ENCODE measurements at places on chromosomes 1 and 21.

- H3K27ac ChIP-seq: no peak overlapping the region
- no peaks in the 10 kb centered on the region for H3K27me3 ChIP-seq
- no peak overlapping the region for H3K4me3 ChIP-seq
- DNase-seq: no peak
These were observed 105.3 kb downstream of the BCAR3 start for GRCh38 chr1:93576346-93576745.

DNA sequence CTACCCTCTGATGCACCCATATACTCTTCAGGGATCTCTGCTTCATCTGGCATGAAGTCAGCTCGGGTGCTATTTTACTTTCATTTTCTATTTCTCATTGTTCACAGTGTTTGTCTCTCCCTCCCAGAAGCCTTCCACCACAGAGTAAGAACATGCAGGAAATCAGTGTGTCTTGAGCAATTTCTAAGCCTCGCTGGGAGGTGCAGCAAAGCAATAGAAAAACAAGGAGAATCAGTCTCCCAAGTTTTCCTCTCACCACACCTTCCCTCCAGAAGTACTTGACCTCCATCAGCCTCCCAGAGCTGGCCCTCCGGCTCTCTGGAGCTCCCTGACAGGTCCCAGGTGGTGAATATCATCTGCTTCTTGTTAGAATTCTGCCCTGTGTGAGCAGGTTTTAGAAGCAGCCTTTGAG lies 594.7 kb upstream of the CAMK1G start:
- H3K4me1 ChIP-seq: peaks cover 19% of the 10 kb centered on the region
- peak overlapping the region; percentile 77 for H3K27ac ChIP-seq
- H3K36me3 ChIP-seq: no peaks in the 10 kb centered on the region
- H3K4me3 ChIP-seq: peak overlapping the region; percentile 67
- peaks cover 13% of the 10 kb centered on the region for H3K27me3 ChIP-seq

GRCh38 chr1:17168091-17168876 lies 36.6 kb upstream of the PADI1 start:
- H3K4me3 ChIP-seq: no peak overlapping the region
- H3K27ac ChIP-seq: no peak overlapping the region
- H3K36me3 ChIP-seq: no peaks in the 10 kb centered on the region
- peaks cover 16% of the 10 kb centered on the region for H3K27me3 ChIP-seq
- no peaks in the 10 kb centered on the region for H3K4me1 ChIP-seq

DNA sequence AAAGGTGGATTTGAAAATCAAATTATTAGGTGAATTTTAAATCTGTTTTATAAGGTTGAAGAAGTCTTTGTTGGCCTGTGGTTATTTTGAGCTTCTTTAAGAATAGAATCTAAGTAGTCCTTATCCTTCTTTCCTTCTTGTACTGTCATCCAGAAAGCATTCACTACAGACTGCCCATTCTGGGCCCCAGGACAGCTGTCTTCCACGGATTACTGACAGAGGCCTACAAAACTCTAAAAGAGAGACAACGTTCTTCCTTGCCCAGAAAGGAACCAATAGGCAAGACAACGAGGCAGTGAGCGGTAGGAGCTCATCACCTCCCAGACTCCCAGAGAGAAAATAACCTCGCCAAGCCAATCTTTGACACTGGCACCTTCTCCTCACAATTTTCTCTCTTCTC lies 24.4 kb upstream of the PIGC start:
- H3K27me3 ChIP-seq: peaks cover 3% of the 10 kb centered on the region
- no peaks in the 10 kb centered on the region for H3K36me3 ChIP-seq
- no peak overlapping the region for H3K27ac ChIP-seq

GRCh38 chr21:14527696-14528652 lies 18.1 kb downstream of the SAMSN1 start:
- DNase-seq: no peak
- peak overlapping the region; percentile 99 for H3K27ac ChIP-seq
- H3K4me1 ChIP-seq: peaks cover 76% of the 10 kb centered on the region

GRCh38 chr1:107633596-107633995 lies 331.4 kb downstream of the VAV3 start:
- peaks cover 2% of the 10 kb centered on the region for H3K36me3 ChIP-seq
- peaks cover 2% of the 10 kb centered on the region for H3K4me1 ChIP-seq
- no peak overlapping the region for H3K27ac ChIP-seq

DNA sequence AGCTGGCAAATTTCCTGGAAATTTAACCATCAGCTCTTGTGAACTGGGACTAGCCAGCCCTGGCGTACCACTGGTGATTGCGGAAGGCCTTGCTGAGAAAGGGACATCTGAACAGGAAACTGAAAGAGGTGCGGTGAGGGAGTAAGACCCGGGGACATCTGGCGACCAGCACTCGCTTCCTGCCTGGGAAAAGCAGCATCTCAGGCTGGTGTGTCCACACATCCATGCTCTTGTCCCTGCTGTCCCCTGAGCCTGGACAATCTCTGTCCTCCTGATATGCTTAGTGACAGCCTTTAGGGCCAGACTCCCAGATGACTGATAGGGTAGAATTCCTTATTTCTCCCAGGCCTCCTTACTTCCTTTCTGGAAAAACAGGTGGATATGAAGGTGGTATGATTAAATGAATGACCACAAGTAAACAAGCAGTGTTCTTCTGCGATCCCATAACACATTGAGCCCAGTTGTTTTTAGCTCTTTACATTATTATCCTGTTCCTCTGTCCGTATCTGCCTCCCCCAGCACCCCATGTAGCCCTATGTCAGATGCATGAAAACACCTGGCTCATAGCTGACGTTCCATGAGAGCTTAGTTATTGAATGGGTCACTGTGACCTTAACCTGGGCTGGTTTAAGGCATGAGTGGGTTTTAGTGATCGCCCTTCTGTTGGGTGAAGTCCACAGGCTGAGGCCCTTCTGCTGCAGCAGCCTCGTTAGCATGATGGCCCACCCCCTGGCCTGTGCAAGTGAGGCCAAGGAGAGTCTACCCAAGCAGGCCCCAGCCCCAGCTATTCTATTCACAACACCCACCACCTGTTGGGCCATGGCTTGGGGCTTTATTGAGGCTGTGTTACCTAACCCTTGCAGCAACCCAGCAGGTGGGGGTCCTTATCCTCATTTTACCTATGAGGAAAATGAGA lies 76.1 kb upstream of the GADD45A start:
- no peak for DNase-seq
- H3K4me3 ChIP-seq: no peak overlapping the region
- no peaks in the 10 kb centered on the region for H3K27me3 ChIP-seq
- peaks cover 6% of the 10 kb centered on the region for H3K4me1 ChIP-seq
- H3K36me3 ChIP-seq: no peaks in the 10 kb centered on the region

DNA sequence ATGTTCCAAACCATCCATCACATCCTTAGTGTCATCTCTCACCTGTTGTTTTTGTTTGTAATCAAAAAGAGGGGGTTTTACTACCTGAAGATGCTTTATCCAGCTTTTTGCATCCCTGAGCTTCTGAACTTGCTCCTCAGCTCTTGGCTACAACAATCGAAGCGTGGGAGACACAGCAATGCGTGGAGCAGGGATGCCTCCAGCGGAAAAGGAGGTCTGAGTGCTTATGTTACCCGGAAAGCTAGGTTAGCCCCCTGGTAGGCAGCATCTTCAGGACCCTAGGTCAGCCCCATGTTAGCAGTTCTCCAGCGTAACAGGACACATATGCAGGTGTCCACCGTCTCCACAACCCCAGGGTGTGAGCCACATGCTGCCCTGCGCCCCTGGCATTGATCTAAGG lies 141.5 kb downstream of the RRAGC start:
- DNase-seq: no peak
- H3K27ac ChIP-seq: no peak overlapping the region
- no peak overlapping the region for H3K4me3 ChIP-seq
- H3K36me3 ChIP-seq: no peaks in the 10 kb centered on the region

- peaks cover 33% of the 10 kb centered on the region for H3K27me3 ChIP-seq
- H3K27ac ChIP-seq: no peak overlapping the region
- H3K36me3 ChIP-seq: no peaks in the 10 kb centered on the region
- peaks cover 4% of the 10 kb centered on the region for H3K4me1 ChIP-seq
- DNase-seq: no peak
These were observed 6.9 kb downstream of the CD1B start for GRCh38 chr1:158324395-158324794.

GRCh38 chr1:94283462-94283861 lies 46.1 kb upstream of the ARHGAP29 start:
- peaks cover 32% of the 10 kb centered on the region for H3K27me3 ChIP-seq
- DNase-seq: no peak
- H3K27ac ChIP-seq: no peak overlapping the region
- H3K36me3 ChIP-seq: no peaks in the 10 kb centered on the region
- peaks cover 4% of the 10 kb centered on the region for H3K4me1 ChIP-seq

DNA sequence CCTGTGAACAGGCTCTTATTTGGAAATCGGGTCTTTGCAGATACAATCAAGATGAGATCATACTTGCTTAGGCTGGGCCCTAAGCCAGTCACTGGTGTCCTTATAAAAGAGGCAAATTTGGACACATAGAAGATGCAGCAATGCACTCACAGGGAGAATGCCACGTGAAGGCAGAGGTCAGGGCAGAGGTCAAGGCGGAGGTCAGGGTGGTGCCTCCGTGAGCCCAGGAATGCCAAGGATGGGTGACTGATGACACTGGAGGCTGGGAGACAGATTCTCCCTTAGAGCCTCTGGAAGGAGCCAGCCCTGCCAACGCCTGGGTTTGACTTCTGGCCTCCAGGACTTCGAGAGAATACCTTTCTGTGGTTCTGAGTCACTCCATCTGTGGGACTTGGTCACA lies 22.8 kb upstream of the C1orf174 start:
- H3K27me3 ChIP-seq: no peaks in the 10 kb centered on the region
- H3K4me3 ChIP-seq: no peak overlapping the region
- peaks cover 13% of the 10 kb centered on the region for H3K4me1 ChIP-seq
- DNase-seq: no peak
- H3K36me3 ChIP-seq: no peaks in the 10 kb centered on the region

DNA sequence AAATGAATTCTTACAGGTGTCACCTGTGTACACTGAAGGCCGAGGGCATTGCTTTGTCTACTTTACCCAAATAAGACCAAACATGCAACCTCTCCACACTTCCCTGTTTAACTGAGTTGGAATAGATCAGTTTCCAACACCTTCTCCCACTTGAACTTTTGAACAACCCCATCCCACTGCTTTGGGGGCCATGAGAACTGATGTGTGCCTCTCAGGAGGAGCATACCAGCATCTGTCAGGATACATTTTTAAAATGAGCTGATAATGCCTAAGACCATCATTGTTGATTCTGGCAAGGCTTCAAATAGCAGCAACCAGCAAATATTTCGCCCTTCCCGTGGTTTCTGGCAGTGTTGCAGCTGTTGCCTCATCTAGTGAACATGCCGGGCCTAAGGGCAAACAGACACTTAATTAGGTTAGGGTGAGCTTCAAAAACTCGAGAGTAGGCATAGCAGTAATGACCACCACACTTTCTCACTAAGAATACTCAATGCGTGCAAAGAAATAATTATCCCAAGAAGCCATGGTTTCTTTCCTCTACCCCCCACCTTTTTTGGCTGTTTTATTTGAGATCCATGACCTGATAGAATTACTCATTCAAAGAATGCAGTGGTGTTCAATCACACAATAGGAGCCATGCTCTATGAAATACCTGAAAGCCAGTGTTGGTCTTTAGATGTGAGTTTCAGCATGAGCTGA lies 63.7 kb downstream of the MAP10 start:
- no peaks in the 10 kb centered on the region for H3K36me3 ChIP-seq
- no peak overlapping the region for H3K27ac ChIP-seq

DNA sequence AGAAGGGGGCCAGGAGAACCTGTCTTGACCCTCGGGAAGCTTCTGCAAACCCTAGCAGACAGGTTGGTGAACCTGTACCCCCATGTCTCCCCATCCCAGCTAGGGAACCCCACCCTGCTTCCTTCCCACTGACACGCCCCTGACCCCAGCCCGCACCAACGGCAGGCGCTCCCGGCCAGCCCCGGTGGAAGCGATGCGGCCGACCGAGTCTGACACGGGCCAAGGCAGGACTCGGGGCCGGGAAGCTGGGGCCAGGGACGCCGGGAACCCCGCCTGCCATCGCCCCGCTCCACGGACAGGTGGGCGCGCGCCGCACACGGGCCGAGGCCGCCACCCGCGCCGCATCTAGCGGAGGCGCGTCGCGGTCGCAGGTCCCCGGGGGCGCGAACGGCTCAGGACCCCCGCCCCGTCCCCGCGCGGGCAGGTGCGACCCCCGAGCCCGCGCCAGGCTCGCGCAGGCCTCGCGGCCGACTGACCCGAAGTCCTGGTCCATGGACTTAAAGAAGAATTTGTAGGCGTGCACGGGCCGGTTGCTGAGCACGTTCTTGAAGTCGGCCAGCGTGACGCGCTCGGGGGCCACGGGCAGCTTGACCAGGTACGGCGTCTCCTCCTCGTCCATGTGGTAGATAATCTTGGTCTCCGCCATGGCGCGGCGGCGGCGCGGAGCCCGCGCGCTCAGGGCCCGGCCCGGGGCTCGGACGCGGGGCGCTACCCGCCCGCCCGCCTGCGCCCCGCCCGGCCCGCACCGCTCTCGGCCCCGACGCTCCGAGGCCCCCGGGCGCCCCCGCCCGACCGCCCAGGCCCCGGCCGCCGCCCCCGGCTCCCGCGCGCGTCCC lies 580 bp downstream of the DVL1 start:
- peaks cover 35% of the 10 kb centered on the region for H3K4me1 ChIP-seq
- H3K27me3 ChIP-seq: peaks cover 18% of the 10 kb centered on the region
- H3K36me3 ChIP-seq: no peaks in the 10 kb centered on the region
- H3K4me3 ChIP-seq: peak overlapping the region; percentile 82
- peak overlapping the region; percentile 77 for H3K27ac ChIP-seq

GRCh38 chr1:184387476-184388318 lies 868 bp downstream of the C1orf21 start:
- peak overlapping the region; percentile 72 for H3K4me3 ChIP-seq
- peak; percentile 53 for DNase-seq
- H3K4me1 ChIP-seq: peaks cover 16% of the 10 kb centered on the region
- peak overlapping the region; percentile 13 for H3K27ac ChIP-seq
- H3K27me3 ChIP-seq: peaks cover 78% of the 10 kb centered on the region

GRCh38 chr1:203465948-203466347 lies 9.7 kb upstream of the PRELP start:
- no peak overlapping the region for H3K4me3 ChIP-seq
- peaks cover 34% of the 10 kb centered on the region for H3K27me3 ChIP-seq
- no peaks in the 10 kb centered on the region for H3K36me3 ChIP-seq
- DNase-seq: no peak
- no peak overlapping the region for H3K27ac ChIP-seq

DNA sequence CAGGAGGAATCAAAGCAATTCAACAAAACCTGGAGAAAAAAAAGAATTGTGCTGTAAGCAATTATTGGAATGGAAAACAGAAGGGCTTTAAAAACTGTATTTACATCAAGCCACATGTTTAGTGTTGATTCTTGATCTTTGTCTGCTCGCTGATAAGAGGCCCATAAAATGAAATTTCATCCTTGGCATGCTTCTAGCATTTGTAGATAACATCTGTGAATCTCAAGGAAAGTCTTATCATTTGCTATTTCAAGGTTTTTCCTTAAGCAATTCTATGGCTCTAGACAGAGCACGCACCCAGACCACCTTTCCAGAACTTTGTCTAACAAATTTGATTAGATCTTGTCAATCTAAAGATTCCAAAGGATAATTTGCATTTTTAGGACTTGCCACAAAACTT lies 181.0 kb upstream of the FGGY start:
- no peak for DNase-seq
- peaks cover 8% of the 10 kb centered on the region for H3K4me1 ChIP-seq
- no peak overlapping the region for H3K27ac ChIP-seq
